ENCODE measurements at places on chromosomes 7 and 10.

GRCh38 chr7:73509463-73509862 is 12.6 kb downstream of the BAZ1B start:
- DNase-seq = no peak

DNA sequence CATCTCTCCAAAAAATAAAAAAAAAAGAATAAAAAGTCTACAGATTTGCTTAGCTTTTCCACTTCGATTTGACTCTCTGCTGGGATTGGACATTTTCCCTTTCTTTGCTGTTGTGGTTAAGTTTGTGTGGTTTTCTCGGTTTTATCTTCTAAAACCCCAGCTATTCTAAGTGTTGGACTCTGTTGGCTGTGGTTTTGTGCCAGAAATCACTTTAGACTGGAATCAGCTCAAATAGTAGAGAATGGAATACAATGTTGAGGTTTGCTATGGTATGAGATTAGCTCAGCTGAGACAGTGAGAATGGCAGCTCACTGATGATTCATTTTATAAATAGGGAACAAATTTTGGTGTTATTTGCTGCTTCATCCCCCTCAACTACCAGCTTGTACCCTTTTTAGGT is 116.0 kb downstream of the BUB3 start:
- peak; percentile 19 for DNase-seq

- DNase-seq = no peak
Observed at GRCh38 chr10:6173203-6173602, 29.5 kb upstream of the PFKFB3 start.

GRCh38 chr10:1141261-1141660 is 85.1 kb downstream of the WDR37 start:
- DNase-seq = no peak

DNA sequence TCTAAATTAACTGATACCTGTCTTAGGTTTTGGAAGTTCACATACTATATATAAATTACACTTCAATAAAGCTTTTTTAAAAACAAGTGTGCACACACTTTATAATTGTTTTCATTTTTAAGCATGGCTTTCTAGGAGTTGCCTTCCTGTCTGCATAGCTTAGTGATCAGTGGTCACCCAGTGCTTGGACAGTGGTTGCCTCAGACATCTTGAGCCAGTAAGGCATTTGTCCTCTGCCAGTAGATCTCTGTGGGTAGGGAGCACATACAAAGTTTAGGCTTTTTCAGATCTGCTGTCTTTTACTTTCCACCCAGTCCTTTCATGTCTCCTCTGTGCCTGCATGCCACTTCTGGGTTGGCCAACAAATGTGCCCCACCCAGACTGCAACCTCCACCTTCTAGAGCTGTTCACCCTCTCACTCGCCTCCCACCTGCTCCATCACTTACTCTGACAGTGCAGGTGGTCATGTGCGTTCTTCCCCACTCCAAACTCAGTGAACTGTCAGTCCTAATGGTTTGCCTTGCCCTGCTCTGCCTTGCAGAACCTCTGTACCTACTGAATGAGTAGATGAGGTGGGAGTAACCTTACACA is 31.7 kb downstream of the TPST1 start:
- no peak for DNase-seq

DNA sequence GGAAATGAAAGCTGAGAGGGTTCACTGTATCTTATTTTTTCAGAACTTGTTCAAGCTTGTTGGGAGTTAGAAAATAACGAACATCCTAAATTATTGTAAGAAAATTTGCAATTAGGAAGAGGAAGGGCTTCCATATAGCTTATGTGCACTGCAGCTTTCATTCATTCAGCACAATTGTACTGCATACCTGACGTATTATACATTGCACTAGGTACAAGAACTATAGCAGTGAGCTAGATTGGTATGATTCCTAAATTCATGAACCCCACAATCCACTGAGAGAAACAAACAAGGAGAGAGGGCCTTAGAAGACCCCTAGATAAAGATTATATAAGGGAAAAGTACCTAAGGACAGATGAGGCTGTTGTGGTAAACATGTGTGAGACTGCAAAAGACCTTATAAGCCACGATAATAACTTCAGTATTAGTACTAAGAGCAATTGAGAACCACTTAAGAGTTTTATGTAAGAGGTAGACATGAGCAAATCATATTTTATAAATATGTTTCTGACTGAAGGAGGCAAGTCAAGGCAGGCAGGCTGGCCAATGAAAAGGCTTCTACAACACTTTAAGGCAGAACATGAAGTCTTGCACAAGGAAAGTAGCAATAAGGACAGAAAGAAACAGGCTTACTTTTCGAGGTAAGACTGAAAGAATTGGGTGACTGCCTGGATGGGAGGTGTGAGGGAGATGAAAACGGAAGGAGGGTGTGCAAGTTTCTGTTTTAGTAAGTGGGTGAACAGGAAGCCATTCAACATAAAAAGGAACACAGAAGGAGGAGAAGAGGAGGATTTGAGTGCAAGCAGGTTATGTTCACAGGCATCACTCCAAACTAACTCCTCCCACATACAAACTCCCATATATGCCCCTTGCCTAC is 77.9 kb upstream of the LRRN3 start:
- DNase-seq = no peak

GRCh38 chr7:75734586-75735458 is 3.9 kb downstream of the HIP1 start:
- DNase-seq = no peak

DNA sequence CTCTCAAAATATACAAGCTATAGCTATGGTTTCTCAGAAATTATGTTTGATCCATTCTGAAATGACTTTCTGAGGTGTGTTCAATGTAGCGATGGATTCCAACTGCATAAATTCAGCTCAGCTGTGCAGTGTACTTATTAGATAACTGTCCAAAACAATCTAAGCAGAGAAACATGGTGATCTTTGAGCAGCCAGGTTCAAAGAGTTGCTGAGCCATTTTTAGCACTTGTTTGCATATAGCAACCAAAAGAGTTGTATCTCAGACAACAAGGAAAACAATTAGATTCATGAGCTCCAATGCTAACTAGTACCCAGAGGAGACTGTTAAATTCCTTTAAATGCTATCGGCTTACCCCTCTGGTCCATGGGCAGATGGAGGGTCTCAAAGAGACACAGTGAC is 15.9 kb upstream of the KCNIP2 start:
- DNase-seq = no peak

GRCh38 chr10:130804281-130804680 is 507.2 kb downstream of the TCERG1L start:
- no peak for DNase-seq

- DNase-seq = no peak
Observed at GRCh38 chr7:29116361-29117200, 29.8 kb downstream of the CPVL start.
